ENCODE measurements at places on chromosomes 5 and 9.

GRCh38 chr5:160298189-160298588 lies 14.2 kb downstream of the CCNJL start:
- DNase-seq = no peak

- no peak for DNase-seq
Observed at GRCh38 chr5:127400539-127400938, 109.9 kb downstream of the MEGF10 start.

- DNase-seq = no peak
Observed at GRCh38 chr5:132268769-132269551, 11.5 kb downstream of the PDLIM4 start.

GRCh38 chr9:14438232-14439021 lies 124.5 kb upstream of the NFIB start:
- DNase-seq = no peak

DNA sequence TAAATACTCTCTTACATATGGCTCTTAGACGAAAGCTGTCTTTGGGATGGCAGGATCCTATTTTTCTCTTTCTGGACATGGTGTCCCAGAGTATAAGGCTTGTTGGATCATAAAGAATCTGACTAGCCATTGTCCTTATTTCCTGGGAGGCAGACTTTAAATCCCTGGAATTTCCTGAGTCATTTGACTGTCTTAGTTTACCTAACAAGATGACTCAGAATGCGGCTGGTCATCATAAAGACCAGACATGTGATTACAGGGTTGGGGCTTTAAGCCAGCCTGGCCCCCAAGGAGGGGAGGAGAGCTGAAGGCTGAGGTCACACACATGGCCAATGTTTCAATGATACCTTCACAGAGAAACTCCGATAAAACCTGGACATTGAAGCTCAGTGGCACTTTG lies 37.2 kb downstream of the FAM240B start:
- DNase-seq = no peak

GRCh38 chr5:39080597-39081204 lies 6.5 kb upstream of the RICTOR start:
- no peak for DNase-seq

DNA sequence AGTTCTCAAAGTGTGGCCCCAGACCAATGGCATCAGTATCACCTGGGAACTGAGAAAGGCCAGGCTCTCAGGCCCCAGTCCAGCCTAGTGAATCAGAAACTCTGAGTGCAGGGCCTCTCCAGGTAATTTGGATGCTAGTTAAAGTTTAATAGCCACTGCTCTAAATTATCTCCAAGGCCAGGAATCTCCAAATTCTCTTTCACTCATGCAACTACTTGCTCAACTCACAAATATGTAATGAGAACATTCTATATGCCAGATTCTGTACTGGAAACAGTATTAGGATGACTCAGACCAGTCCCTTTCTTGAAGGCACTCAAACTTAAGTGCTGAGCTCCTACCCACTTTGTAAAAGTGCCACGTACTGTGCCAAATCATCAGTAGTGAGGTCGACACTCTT lies 84.6 kb downstream of the PAPPA start:
- DNase-seq = no peak

- DNase-seq = no peak
Observed at GRCh38 chr5:19701731-19702130, 286.3 kb downstream of the CDH18 start.

DNA sequence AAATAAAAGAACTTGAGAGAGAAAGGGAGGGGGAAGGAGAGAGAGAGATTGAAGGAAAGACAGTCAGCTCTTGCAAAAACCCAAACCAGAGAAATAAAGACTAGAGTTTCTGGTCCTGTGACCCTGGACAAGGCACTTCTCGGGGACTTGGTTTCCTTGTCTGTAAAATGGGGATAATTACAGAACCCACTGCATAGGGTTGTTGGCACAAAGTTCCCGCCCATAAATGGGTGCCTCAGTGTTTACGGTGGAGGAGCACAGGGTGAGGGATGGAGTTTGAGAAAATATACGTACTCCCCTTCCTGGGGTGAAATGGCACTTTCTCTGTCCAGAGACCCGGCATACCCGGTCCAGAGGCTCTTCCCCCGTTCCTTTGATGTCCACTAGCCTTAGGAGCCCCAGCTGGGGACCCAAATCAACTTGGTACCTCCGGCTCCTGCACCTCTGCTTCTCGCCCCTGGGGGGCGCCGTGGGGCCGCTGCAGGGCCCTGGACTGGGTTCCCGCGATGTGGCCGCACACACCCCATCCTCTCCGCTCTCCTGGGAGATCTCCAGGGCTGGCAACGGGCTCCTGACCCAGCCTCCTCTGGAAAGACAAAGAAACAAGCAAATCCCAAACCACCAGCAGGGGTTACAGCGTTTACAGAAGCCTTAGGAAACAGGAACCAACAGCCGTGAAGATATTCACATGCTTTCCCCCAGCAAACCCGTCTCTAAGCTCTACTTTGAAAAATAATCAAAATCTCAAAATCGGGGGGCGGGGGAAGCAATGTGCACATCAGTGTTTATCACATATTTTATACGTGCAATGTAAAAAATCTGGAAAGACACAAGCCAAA lies 26.3 kb downstream of the PTGES start:
- peak; percentile 25 for DNase-seq

GRCh38 chr5:1317921-1318565 lies 23.2 kb upstream of the TERT start:
- no peak for DNase-seq

GRCh38 chr5:84113246-84114105 lies 271.2 kb downstream of the EDIL3 start:
- DNase-seq = no peak

- DNase-seq = no peak
Observed at GRCh38 chr5:140565024-140565779, 574 bp downstream of the SLC35A4 start.

GRCh38 chr9:103037508-103038477 lies 42.7 kb downstream of the CYLC2 start:
- DNase-seq = no peak

DNA sequence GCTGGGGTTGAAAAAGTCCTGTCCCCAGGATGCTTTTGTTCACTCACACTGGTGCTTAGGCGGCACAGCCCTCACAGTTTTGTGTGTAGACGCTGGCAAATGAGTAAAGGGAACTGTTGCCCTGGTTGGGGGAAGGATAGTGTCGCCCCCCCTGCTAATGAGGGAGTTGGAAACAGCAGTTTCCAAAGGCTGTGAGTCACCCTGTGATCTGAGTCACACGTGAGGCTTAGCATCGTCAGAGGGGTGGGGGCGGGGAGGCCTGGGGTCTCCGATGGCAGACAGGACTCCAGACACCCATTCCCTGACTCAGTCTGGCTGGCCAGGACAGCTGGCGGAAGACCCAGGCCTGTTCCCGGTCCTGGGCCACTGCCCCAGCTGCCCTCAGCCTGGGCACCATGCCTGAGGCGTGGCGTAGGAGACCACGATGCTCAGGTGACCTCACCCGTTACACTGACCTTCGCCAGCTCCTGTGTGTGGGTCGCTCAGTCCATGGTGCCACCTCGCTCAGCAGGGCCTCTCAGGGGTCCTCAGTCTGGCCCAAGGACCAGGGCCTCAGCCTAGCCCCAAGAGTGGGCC lies 2.9 kb downstream of the DNAJB5 start:
- no peak for DNase-seq

DNA sequence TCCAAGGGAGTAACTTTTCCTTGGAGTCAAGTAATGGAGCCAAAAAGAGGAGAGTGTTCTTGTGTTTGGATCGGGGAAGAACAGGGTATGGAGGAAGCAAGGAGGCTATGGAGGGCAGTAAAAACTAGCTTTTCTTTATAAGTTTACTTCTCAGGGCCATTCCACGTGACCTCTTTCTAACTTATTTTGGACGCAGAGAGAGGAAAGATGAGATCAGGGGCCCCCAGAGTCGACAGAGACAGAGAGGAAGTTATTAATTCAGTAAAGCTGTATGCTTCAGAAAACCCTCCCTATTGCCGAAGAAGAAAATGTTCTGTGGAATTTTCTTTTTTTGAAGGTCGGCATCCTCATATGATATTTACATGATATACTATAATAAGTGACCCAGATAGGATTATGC lies 233.8 kb upstream of the MPDZ start:
- no peak for DNase-seq

DNA sequence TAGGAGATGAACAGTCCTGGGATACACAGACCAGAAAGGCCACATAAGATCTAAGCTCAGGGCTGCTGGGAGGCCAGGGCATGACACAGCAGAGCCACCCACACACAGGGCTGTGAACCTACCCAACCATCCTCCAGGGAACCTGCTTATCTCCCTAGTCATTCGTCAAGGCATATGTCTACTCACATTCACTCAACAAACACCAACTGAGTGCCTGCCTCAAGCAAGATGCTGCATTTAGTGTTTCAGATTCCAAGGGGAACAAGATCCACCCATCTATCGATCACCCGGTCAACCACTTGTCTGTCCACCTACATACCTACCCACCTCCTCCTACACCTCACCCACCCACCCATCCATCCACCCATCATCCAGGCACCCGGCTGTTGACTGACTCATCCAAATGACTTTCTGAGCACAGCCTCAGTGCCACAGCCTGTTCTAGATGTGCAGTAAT lies 1.9 kb downstream of the DPM2 start:
- DNase-seq = no peak

DNA sequence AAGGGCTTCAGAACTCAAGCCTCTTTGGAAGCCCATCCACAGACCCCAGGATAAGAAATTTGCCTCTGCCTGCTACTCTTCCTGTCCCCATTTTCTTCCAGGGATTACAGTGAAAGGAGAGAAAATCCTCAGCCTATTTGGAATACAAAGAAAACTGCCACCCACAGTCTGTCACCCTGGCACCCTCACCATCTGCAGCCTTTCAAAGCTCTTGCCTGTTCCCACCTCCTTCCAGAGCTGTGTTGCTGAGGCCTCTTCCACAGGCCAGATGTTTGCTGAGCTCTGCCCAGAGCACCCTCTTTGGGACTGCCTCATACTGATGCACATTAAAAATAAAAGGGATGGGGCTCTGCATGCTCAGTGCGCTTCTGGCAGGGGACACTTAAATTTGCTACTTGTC lies 35.9 kb upstream of the TAF1L start:
- no peak for DNase-seq

DNA sequence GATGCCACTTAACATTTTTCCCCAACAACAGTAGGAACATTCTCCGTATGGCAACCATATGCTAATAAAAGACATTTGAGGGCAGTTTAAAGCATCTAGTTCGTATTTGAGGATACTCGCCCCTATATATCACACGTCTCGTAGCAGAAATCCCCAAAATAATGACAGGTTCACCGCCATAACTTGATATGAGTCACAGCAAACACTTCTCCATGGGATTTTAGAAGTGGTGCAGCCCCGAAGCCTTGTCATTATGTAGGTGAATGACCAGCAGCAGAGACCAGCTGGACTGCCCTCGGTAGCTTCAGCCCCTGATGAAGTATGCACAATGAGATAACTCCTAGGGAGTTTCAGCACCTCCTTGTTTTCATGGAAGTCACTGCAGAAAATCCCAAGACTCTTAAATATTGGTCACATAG lies 2.0 kb downstream of the CTNND2 start:
- no peak for DNase-seq

- DNase-seq = no peak
Observed at GRCh38 chr9:91085517-91086291, 276.0 kb downstream of the AUH start.

- no peak for DNase-seq
Observed at GRCh38 chr5:194102-194501, 2.8 kb downstream of the LRRC14B start.

- no peak for DNase-seq
Observed at GRCh38 chr5:10985721-10986110, 224.7 kb upstream of the DAP start.

GRCh38 chr5:154302161-154302560 lies 111.6 kb downstream of the GALNT10 start:
- DNase-seq = no peak

GRCh38 chr9:4861736-4862451 lies 69.2 kb downstream of the RCL1 start:
- no peak for DNase-seq

- no peak for DNase-seq
Observed at GRCh38 chr5:179819296-179820126, 1.2 kb upstream of the SQSTM1 start.

DNA sequence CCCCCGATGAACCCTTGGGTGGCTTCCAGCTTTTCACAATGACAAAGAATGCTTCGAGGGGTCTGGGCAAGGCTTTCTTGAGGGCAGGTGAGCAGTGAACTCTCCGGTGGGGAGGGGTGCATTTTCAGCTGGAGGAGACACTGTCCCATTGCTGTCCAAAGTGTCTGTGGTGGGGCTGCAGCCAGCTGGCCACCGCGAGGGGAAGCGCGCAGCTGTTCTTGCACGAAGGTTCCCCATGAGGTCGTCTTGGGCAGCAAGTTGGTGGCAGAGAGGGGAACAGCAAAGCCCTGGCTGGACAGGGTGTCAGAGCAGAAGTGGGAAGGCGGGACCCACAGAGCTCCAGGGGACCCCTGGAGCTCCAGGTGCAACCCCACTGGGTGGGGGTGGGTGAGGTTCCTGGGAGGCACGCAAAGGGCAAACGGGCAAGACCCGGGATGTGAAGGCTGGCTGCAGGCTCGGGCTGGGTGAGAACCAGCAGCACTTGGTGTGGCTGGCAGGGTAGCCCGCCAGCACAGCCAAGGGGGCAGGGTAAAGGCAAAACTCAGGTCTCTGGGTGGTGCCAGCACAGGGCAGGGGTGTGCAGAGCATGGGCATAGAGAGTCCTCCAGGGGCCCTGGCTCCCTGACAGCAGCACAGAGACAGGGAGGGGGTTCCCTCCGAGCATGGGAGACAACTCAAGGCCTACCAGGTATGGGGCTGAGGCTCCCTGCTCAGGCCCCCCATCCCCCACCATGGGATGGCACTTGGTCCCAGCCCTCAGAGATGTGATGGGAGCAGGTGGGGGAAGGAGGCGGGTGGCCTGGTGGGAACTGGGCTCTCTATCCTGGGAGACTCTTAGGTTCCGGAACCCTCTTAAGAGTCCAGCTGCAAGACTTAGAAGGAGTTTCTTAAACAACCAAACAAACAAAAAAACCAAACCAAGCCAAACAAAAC lies 26.6 kb downstream of the TSPAN17 start:
- DNase-seq = no peak

- no peak for DNase-seq
Observed at GRCh38 chr9:129972816-129973215, 70.2 kb downstream of the FNBP1 start.

- DNase-seq = no peak
Observed at GRCh38 chr5:120539471-120539870, 75.4 kb downstream of the PRR16 start.

DNA sequence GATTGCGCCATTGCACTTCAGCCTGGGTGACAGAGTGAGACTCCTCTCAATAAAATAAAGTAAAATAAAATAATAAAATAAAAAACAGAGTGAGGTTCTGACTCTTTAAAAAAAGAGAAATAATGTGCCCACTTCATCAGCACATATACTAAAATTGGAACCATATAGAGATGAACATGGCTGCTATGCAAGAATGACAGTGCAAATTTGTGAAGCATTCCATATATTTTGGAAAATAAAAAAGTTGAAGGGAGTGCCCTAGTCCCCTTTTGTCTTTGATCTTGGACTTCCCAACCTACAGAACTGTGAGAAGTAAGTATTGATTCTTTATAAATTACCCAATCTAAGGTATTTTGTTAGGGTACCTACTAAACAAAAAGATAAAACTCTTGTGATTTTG lies 23.1 kb downstream of the BASP1 start:
- DNase-seq = no peak

All from stimulated activated CD8-positive, alpha-beta memory T cell treated with anti-CD3 and anti-CD28 coated beads, Interleukin-4, amount 100 ng/mL, for 1 hour (primary cell).